ENCODE measurements at places on chromosomes 5 and 9.

DNA sequence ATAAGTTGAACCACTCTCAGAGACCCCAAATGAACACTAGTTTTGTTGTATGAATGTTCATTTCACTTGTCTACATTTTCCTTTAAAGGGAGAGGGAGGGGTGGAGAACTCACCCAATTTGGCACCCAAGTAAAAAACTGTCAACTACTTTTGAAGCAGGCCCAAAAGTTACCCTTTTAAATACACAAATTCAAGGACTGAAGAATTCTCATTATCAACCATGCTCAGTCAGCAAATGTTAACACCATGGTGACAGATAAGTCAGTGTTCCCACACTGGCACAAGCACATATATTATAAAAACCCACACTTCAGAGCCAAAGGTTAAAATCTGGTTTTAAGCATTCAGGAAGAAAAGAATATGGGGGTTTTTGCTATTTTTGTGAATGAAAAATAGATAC is 31.6 kb downstream of the CSNK1A1 start:
- no peak for DNase-seq

GRCh38 chr5:156534085-156534484 is 207.1 kb downstream of the SGCD start:
- DNase-seq = peak; percentile 27

DNA sequence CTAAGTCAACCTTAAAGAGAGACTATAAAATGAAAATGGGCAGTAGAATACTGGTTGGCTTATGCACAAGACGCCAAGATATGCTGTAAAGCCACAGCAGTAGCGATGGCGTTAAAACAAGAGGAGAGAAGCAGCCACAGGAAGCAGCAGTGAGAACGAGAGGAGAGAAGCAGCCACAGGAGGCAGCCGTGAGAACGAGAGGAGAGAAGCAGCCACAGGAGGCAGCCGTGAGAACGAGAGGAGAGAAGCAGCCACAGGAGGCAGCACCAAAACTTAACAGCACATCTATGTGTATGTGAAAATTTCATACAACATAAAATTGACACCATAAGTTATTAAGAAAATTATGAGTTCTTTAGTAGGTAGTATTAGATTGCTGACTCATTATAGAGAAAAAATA is 2318.6 kb upstream of the ACO1 start:
- no peak for DNase-seq

DNA sequence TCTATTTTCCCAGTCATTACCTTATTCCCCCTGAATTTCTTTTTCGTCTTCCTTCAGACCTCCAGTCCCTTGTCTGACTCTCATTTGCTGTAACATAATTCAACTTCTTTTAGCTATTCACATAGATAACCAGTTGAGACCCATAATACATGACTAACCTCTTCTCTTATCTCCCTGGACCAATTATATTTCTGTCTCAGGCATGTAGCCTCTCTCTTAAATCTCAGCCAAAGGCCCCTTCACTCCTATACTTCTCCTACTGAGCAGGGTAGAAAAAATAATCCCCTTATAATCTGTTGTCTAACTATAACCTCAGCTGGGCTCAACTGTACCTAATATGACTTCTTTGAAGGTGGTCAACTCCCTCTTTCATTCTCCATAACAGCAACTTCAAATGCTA is 20.9 kb downstream of the RANBP6 start:
- DNase-seq = no peak

DNA sequence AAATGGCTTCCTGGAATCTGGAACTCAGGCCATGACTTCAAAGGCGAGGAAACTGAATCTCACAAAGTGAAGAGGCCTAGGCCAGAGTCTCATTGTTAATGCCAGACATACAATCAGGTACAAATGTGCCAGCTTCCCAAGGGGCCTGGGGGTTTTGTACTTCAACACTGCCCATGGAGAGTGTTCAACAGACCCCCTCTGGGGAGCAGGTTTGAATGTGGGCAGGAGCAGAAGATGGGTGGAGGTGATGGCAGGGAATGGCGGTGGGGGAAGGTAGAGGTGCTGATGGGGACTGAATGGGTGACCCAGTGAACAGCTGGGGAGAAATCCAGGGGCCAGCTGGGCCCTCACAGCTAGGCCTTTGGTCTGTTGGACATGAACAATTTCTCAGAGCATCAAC is 12.0 kb downstream of the FOXI1 start:
- no peak for DNase-seq

GRCh38 chr5:7759257-7759871 is 91.6 kb downstream of the CFAP90 start:
- no peak for DNase-seq

DNA sequence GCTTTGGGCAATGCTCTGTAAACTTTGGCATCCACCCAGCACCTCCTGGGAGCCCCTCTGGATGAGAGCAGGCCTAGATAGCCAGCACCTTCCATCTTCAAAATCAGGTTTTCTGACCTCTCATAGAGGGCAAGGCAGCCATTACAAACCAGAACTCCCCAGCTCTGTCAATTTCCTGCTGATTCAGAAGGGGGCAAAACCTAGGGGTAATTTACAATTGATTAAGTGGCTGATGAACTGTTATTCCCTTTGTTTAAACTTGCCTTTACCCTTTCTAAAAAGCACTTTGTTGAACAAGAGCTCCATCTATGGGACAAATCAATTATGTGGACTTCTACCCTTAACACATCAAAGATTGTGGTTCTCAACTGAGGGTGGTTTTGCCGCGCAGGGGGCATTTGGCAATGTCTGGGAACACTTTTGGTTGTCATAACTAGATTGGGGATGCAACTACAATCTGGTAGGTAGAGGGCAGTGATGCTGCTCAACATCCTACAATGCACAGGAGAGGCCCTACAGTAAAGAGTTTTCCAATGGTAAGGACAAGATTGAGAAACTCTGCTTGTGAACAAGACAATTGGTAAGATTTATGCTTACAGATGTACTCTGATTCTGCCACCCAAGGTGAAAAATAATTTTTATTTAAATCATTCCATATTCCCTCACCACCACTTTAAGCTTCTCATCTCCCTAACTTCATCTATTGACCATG is 184.1 kb downstream of the MARCHF11 start:
- peak; percentile 6 for DNase-seq

DNA sequence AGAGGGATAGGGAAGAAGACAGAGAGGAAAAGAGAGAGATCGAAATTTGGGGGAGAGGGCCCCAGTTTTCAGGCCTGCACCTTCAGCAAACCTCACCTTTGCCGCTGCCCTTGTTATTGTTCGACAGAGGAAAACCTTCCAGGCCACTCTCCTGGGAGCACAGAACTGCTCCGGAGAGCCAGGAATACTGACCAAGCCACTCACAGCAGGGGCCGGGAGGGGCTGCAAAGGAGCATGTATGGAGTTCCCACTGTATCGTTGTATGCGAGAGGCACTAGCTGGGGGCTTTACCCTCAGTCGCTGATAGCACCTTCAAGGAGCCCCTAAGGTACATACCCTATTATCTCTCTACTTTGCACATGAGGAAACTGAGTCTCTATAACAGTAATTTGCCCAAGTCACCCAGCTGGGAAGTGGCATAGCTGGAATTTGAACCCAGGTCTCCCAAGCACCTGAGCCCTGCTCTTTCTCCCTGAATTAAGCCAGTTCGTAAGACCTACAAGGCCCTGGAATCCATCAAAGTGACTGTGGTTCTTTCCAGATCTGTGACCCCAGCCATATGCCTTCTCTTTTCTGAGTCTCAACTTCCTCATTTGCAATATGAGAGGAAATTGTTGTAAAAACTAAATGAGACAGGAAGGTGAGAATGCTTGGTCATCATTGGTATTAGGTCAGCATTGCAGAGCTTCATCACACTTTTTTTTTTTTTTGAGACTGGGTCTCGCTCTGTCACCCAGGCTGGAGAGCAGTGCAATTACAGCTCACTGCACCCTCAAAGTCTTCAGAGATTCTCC is 21.0 kb upstream of the FOXE1 start:
- DNase-seq = no peak

DNA sequence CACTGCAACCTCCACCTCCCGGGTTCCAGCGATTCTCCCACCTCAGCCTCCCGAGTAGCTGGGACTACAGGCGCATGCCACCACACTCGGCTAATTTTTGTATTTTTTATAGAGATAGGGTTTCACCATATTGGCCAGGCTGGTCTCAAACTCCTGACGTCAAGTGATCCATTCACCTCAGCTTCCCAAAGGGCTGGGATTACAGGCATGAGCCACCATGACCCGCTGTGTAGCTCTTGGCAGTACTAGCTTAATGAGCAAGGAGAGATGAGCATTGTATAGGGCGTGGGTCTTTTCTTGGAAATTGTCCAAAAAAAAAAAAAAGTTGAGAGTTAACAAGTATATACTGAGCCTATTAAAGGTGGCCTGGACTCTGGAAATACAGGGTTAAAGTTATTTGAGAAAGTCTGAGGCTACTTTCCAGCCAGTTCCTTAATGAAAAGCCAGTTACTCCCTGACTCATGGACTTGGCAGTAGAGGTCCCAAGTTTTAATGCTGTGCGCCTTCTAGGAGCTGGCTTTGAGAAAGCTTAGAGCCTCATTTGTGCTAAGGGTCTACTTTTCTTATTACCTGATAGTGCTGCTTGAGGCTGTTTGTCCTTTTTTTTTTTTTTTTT is 4.2 kb upstream of the FGF18 start:
- peak; percentile 48 for DNase-seq

- no peak for DNase-seq
These were observed 222.4 kb downstream of the FBN2 start for GRCh38 chr5:128315671-128316070.

DNA sequence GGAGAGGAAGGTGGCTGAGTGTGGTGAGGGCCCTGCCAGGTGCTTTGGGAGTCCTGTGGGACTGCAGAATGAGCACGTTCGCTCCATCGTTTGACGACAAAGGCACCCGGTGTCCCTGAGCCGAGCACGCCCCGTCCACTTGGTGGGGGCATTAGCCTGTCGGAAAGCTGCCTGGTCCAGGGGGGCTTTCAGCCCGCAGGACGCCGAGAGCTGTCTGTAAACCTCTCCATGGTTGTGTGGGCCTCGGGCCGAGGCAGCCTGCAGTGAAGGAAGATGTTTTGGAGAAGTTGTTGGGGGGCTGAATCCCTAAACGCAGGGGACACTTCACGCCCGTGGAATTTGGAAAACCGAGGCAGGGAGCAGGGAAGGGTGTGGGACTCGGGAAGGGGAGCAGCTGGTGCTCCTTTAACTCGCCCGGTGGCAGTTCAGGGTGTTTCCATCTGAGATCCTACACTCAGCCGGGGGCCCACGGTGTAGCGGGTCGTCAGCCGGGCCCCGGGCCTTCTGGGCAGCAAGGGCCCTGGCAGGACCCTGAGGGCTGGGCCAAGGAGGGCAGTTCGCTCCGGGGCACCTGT is 53.8 kb downstream of the MRPL36 start:
- no peak for DNase-seq

- DNase-seq = no peak
These were observed 103.5 kb downstream of the MAMDC2 start for GRCh38 chr9:70147196-70147595.

DNA sequence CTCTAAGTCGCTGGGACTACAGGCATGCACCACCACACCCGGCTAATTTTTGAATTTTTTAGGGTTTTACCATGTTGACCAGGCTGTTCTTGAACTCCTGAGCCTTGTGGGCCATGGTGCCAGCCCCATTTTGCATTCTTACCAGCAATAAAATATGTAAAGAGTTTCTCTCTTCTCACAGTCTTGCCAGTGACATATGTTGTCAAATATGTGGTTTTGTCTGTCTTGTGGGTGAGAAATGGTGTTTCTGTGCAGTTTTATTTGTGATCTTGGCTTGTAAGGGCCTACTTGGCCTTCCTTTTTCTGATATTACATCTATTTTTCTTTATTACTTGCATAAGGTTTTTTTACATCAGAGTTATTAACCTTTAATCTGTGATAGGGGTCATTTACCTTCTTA is 47.1 kb downstream of the SPIN1 start:
- DNase-seq = no peak

GRCh38 chr9:128310461-128310860 is 11.8 kb downstream of the TRUB2 start:
- DNase-seq = no peak

GRCh38 chr5:36777105-36777757 is 99.3 kb upstream of the NIPBL start:
- DNase-seq = peak; percentile 3

GRCh38 chr5:84301535-84301934 is 83.1 kb downstream of the EDIL3 start:
- DNase-seq = no peak

- no peak for DNase-seq
These were observed 27.8 kb downstream of the LAMC3 start for GRCh38 chr9:131036529-131037334.

GRCh38 chr9:91795598-91796241 is 154.3 kb downstream of the ROR2 start:
- no peak for DNase-seq

GRCh38 chr9:92652461-92652860 is 17.5 kb downstream of the IPPK start:
- DNase-seq = no peak

DNA sequence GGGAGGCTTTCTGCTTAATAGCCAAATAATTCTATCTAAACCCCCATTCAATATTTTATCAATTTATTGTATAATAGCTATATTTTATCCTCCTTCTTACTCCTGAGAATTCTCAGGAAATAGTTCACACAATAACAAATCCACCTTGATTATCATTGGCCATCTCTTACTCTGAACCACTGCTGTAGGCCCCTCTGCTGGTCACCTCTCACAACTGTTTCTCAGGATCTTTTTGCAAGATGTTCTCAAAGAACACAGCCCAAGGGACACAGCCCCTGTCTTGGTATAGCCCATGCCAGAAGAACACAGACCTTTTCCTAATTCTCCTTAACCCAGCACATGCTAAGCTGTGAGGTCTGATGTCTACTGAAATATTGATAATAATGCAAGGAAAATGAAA is 74.9 kb upstream of the HTR4 start:
- no peak for DNase-seq

DNA sequence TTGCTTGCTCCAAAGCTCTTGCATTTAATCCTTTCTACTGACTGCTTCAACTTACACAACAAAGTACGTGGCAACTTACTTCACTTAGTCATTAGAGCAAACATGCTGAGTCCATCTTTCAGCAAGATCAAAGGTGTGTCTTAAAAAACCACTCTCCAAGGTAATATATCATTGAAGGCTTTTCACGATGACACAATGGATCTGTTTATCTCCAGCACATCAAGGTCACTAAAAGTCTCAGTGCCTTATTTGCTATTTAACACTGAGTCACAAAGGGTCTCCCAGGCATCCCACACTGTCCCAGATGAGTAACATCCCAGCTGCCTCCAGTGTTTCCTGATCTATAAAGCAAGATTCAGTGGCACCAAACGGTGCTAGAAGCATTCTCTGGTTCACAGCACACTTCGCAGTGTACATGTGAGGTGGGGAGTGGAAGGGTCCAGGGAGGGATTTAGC is 3.7 kb upstream of the CLK4 start:
- peak; percentile 68 for DNase-seq

GRCh38 chr9:130728721-130729120 is 35.1 kb downstream of the EXOSC2 start:
- no peak for DNase-seq

GRCh38 chr9:19431361-19432171 is 22.8 kb downstream of the ACER2 start:
- DNase-seq = no peak

GRCh38 chr5:153447534-153447933 is 42.9 kb upstream of the GRIA1 start:
- no peak for DNase-seq

- DNase-seq = no peak
These were observed 182.1 kb downstream of the ARHGAP26 start for GRCh38 chr5:142952229-142952628.
